Osteoblast (primary cell): ENCODE measurements at places on chromosomes 3 and 15. TPM values are rescaled to one million over a fixed set of nuclear protein-coding genes. Genes with fewer than 3 reads are reported as not detected.

The ARPP21 gene
- total RNA-seq: not detected in 2 replicates

The KLHL40 gene
- not detected in 2 replicates for total RNA-seq

The NDN gene
- 34.7 and 51.9 TPM in 2 replicates for total RNA-seq

The CPN2 gene
- total RNA-seq: under 0.01 and 0.29 TPM in 2 replicates

The SERINC4 gene
- total RNA-seq: not detected in 2 replicates

The PDCD10 gene
- total RNA-seq: 44.9 and 56.9 TPM in 2 replicates

The SUSD5 gene
- total RNA-seq: 10.9 and 11.2 TPM in 2 replicates

The TKT gene
- total RNA-seq: 413 and 453 TPM in 2 replicates
